Esophagus squamous epithelium (tissue), 5 donors: ENCODE measurements at places on chromosomes 13 and 19. TPM values are rescaled to one million over a fixed set of nuclear protein-coding genes. Genes with fewer than 3 reads are reported as not detected.

The LILRB5 gene
- total RNA-seq: not detected

- no peak for DNase-seq
These were observed 140.1 kb upstream of the FRY start for GRCh38 chr13:31891472-31891871.

DNA sequence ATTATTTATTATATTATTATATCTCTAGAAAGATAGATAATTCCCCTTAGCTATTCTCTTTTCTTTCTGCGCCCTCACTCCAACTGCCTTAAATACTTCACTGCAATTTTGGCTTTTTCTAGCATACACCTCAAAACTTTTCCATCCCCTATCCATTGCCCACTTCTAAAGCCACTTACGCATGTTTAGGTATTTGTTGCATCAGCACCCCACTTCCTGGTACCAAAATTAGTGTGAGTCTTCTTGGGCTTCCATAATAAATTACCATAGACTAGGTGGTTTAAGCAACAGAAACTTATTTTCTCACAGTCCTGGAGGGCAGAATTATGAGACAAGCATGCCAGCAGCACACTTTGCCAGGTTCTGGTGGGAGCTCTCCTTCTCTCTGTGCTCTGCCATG is 209.0 kb downstream of the FGF14 start:
- DNase-seq: no peak

- DNase-seq: no peak
These were observed 628 bp downstream of the MRPL34 start for GRCh38 chr19:17306285-17306714.

The GAMT gene
- total RNA-seq: 13.4 TPM

- DNase-seq: no peak
These were observed 41.9 kb downstream of the SKA3 start for GRCh38 chr13:21134475-21134874.

DNA sequence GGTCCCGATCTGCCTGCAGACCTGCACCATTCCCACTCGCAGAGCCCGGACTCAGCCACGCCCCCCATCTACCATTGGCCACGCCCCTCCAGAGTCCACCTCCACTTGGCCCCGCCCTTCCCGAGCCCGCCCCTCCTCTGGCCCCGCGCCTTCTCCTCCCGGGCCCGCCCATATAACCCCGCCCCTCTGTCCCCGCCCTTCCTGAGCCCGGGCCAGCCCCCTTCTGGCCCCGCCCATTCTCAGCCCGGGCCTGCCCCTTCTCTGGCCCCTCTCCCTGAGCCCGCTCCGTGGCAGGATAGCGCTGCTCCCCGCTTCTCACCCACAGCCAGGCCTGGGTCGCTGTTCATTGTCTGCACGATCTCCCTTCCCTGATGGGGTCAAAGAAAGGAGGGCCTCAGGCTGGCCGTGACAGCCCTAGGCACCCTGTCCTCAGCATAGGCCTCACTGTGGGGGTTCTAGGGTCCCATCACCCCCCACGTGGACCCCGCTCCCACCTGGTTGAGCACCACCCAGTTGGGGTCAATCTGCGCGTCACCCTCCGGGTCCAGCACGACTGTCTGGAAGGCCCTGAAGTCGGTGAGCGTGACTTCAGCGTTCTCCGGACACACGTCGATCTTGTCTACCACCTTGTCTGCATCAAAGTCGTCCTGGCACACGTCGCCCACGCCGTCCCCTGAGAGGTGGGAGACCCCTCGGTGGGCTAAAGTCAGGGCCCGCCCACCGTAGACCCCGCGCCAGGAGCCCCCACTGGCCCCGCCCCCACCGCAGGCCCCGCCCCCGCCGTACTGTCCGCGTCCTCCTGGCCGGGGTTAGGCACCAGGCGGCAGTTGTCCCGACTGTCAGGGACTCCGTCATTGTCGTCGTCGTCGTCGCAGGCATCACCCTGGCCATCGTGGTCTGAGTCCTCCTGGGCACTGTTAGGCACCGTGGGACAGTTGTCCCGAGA is 5.7 kb downstream of the COMP start:
- no peak for DNase-seq
